ENCODE measurements at places on chromosomes 2 and 18.

- DNase-seq: no peak
These were observed 148.8 kb downstream of the RTN4 start for GRCh38 chr2:54901224-54901986.

- DNase-seq: no peak
These were observed 103.8 kb downstream of the VWC2L start for GRCh38 chr2:214514704-214515103.

- no peak for DNase-seq
These were observed 83.8 kb upstream of the ACVR2A start for GRCh38 chr2:147760984-147761383.

DNA sequence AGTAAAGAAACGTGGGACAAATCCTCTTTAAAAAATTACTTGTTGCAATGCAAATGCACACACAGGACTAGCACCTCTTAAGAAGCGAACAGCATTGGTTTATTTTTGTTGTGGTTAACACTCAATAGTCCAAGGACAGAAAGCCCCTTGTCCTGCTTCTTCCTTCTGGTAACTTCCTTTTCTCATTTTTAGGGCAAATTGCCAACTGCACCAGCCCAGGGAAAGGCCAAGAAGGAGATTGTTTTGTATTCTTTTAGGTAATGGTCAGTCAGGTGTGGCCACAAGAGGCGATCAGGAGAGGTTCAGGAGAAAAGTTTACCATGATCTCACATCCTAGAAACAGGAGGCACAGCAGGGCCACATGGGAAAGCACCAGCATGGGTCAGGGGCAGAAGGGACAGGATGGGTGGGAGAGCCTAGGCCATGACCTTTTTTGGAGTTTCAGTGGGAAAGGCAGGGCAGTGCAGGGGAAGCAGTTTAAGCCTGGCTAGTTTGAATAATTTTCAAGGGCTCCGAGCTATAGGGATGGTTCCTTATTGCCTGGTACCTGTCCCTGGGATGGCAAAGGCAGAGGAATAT lies 73.0 kb downstream of the CHRNA1 start:
- no peak for DNase-seq

- no peak for DNase-seq
These were observed 290.7 kb upstream of the SLC14A2 start for GRCh38 chr18:45324495-45325113.

DNA sequence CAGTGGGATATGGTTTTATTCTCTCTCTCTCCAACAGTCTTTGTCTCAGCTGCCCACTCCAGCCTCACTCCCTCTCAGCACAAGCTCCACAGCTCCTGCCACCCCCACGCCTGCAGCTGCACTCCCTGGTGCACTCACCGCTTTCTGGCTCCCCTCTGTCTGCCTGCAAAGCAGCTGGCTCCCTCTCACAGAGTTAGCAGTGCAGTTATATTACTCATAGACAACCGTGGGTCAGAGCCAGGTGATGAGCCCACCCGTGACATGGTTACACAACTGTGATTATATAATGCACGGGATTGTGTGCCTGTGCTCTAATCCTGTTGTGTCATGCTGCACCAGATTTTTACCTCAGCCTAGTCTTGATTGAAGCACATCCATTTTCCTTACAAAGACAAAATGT lies 276.9 kb upstream of the CHAC2 start:
- no peak for DNase-seq

GRCh38 chr2:219282375-219282774 lies 3.2 kb downstream of the DNAJB2 start:
- no peak for DNase-seq

DNA sequence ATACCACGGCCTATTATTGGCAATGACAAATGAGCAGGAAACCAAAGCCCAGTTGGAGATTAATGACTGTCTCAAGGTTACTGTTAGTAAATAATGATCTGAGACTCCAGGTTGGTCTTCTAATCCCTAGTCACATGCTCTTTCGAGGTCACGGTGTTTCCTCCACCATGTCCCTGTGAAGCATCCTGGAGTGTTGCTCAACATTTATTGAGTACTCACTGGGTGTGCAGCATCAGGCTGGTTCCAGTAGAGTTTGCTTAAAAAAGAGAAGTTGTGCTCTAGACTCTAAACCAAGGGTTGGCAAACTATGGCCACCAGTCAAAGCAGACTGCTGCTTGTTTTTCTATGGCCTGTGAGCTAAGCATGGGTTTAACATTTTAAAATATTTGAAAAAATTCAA lies 263.8 kb upstream of the ATP5MC3 start:
- no peak for DNase-seq

GRCh38 chr2:133838642-133839365 lies 270.5 kb upstream of the NCKAP5 start:
- DNase-seq: no peak

GRCh38 chr2:217954051-217954450 lies 48.7 kb downstream of the TNS1 start:
- no peak for DNase-seq

DNA sequence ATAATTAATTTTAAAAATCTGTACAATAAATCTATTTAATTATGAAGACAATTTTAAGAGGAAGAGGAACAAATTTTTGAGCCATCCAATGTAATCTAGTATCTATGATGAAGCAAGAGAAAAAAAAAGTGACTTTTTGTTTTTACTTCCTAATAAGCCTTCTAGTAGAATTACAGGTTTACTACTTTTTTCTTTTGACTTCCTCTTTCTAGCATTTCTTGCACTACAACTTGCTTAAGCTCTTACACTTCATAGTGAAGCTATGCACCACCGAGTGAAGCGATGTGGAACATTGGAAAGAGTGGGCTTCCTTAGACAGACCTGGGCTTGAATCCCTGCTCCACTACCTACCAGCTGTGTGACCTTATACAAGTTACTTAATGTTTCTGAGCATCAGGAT lies 2.1 kb downstream of the SERPINB2 start:
- no peak for DNase-seq
